ENCODE measurements at places on chromosomes 5 and 9.

- DNase-seq = no peak
Observed at GRCh38 chr5:133847301-133847700, 121.1 kb downstream of the C5orf15 start.

GRCh38 chr9:107749787-107750444 is 260.3 kb upstream of the KLF4 start:
- no peak for DNase-seq

GRCh38 chr5:71924325-71924724 is 182.9 kb upstream of the MAP1B start:
- DNase-seq = no peak

- no peak for DNase-seq
Observed at GRCh38 chr9:97831843-97832636, 21.0 kb upstream of the FOXE1 start.

GRCh38 chr5:6291961-6292360 is 86.4 kb downstream of the MED10 start:
- DNase-seq = no peak

DNA sequence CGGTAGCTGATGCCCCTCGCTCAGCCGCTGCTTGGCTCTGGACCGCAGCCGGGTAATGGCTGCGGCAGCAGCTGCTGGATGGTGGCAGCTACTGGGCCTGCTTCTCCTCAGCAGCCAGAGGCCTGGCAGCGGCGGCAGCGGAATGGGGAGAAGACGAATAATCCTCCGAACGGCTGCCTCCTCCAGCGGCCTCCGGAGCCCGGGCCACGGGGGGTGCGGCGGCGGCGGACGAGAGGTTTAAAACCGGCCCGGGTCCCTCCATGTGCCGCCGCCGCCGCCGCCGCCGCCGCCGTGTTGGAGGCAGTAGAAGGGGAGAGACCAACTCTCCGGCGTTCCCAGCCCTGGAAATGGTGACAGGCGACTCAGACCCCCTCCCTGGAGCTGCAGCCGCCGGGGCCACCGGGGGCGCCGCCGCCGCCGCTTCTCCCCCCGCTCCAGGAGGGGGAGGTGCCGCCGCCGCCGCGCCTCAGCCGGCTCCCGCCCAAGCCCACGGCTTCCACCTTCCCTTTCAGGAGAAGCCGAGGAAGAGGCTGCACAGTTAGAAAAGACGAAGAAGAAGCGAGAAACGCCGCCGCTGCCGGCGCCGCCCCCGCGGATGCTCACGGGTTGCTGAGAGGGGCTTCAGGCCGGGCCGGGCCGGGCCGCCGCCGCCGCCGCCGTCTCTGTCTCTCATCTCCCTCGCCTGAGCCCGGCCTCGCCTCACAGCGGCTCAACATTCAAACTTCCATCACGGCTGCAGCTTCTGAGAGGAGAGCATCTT is 118.4 kb upstream of the PRSS3 start:
- peak; percentile 15 for DNase-seq

GRCh38 chr5:157162919-157163510 is 3.0 kb downstream of the GARIN3 start:
- no peak for DNase-seq

- DNase-seq = no peak
Observed at GRCh38 chr5:143629871-143630659, 181.9 kb upstream of the HMHB1 start.

- DNase-seq = no peak
Observed at GRCh38 chr5:56876327-56876726, 33.1 kb upstream of the SETD9 start.

GRCh38 chr9:17481565-17481964 is 97.3 kb upstream of the SH3GL2 start:
- DNase-seq = no peak

- no peak for DNase-seq
Observed at GRCh38 chr5:90111364-90112032, 298.1 kb downstream of the CETN3 start.

DNA sequence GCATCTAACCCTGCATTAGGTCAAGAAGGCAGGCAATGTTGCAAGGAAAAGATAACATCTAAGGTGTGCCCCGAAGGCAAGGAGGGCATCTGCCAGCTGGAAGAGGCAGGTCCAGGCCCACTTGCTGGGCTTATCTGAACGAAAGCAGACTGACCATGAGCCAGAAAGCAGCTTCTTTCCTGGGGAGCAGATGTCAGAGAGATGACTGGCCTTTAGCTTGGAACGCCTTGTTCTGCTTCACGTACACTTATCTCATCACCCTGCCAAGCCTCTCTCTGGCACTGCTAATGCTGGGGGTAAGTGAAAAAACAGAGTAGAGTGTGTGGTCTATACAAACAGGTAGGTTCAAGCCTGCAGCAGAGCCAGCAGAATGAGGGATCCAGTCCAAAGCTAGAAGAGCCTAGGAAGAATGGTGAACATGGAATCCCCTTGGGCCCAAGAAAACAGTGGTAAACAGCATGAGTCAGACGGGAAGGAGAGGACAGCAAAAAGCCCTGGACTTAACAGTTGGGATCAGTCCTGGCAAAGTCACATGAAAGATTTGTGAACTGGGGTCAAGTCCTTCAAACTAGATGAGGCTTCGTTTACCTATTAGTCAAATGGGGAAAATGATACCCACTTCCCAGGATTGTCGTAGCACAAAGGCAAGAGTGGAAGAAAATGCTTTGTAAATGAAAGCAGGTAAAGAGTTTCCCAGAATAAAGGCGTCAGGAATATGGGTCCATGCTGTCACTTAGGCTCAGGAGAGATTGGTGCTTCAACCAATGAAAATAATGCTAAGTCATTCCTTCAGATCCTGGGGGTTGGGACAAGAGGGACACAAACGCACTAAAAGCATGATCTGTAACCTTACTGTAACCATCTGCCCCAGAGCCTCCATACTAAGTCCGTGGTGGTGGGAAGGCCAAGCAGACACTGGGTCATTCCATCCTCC is 200.9 kb downstream of the SLIT3 start:
- DNase-seq = no peak

DNA sequence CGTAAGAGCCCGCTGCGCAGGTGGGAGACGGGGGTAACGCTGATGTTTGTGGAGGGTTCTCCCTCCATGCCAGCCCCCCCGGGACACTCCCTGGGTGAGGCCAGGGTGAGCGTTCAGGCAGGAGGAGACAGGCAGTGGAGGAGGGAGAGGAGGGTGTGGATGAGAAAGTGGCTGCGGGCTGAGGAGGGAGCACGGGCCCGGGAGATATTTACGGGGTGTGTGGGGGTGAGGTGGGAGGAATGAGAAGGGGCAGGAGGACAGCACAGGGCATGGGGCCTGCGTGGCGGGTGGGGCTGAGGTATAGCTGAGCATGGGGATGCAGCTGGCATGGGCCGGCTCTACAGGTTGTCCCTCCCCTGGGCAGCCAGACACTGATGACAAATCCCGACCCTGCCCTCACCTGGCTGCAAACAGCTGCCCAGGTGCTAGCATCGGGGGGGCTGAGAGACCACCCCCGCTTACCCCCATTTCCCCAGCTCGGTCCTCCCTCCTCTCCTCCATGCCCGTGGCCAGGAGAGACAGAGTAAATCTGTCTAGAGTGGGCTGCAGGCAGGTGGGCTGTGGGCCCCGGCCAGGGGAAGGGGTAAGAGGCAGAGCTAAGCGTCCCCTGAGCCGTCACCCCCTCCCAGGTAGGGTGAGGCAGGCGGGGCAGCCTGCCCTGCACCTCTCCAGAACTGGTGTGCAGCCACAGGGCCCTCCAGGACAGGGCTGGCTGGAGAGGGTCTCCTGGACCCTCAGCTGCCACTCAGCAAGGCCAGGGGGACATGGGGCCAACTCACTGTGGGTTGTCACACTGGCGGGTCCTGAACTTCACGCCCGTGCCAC is 79.2 kb downstream of the ZNF354C start:
- no peak for DNase-seq

DNA sequence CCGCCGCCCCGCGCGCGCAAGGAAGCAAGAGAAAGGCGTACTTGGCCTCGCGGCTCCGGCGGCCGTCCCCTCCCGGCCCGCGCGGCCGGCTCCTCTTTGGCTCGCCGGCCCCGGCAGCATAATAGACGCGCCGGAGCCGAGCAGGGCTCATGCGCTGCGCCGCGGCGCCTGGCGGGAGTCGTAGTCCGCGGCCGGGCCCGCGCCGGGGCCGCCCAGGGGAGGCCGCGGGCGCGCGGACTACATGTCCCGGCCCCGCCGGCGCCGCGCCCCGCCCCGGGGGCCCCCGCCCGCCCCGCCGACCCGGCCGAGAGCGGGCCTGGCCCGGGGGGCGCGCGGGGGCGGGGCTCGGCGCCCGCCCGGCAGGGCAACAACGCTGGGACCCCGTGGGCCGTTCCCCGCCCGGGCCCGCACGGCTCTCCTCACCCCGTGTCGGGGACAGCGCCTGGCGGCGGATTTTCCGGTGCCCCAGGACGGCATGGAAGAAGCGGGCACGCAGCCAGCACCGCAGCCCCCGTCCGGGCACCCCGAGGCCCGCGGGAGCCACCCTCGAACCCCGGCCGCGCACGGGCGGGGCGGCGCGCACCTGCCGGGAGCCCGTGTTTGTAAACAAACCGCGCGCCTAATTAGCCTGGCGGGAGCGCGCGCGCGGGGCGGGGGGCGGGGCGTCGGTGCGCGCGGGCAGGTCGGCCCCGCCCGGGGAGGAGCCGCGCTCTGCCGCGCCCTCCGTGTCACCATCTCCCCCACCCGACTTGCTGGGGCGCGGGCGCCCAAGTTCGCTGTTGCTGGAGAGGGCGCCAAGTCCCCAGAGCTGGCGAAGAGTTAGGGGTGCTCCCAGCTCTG is at the start of gene BRD3:
TSS of gene BRD3 (minus strand) at position 123 of the 840 bp plus-strand sequence. CDS start 14,549 bp downstream, outside the sequence.
- DNase-seq = peak; percentile 92

DNA sequence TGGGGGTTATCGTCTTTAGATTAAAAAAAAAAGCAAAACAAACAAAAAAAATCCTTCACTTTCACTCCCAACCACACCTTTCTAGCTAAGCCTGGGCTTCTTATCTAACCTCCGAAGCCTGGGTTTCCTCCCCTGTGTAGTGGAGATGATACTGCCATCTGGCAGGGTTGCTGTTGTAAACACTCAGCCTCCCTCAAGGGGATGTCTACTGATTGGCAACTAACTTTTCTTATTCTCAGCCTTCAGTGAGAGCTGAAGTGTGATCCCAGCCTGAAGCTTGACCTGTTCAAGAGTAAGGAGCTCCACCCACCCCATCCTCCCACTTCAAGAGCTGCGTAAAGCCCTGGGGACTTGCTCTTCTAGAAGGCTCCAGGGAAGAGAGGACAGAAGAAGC is 21.5 kb upstream of the WWC1 start:
- DNase-seq = no peak

DNA sequence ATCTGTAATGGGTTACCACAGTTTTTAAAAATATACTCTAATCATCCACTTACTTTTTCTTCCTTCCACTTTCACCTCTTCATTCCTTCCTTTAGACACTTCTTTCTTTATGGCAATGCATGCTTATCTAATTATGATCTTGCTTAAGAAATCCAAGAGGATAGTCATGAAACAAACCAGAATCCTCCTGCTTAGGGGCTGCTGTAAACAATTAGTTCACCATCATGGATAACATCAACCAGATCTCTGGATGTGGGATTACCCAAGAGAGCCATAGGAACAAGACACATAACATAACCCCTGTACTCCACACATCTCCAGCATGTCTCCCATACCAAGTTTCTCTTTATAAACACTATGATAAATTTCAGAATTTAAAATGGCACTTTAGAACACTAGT is 713.4 kb upstream of the PTPRD start:
- no peak for DNase-seq

DNA sequence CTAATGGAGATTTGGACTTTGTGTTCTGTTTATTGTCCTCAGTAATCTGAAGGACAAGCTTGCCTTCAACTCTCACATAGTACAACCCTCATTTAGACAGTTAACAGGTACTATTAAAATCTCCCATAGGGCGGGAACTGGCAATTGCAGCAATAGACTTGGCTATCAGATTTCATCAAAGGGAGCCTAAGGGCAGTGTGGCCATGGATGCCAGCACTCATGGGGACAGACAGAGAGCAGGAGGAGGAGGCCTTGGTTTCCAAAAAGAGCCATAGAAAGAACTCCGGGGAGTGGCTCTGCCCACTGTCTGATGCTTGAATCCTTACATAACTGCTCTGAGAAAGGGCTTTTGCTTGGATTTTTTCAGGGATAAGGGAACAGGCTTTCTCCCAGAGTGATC is 6.8 kb downstream of the SLC36A1 start:
- DNase-seq = no peak

- no peak for DNase-seq
Observed at GRCh38 chr5:107325866-107326265, 344.9 kb downstream of the EFNA5 start.

GRCh38 chr9:88949961-88950340 is 41.3 kb upstream of the S1PR3 start:
- DNase-seq = no peak

GRCh38 chr9:136057236-136058081 is 37.6 kb downstream of the NACC2 start:
- no peak for DNase-seq

GRCh38 chr5:141354900-141355469 is at the start of gene PCDHGA4:
TSS of gene PCDHGA4 (plus strand) at chr5:141355021. CDS start at chr5:141355108, 87 bp downstream.
- no peak for DNase-seq

DNA sequence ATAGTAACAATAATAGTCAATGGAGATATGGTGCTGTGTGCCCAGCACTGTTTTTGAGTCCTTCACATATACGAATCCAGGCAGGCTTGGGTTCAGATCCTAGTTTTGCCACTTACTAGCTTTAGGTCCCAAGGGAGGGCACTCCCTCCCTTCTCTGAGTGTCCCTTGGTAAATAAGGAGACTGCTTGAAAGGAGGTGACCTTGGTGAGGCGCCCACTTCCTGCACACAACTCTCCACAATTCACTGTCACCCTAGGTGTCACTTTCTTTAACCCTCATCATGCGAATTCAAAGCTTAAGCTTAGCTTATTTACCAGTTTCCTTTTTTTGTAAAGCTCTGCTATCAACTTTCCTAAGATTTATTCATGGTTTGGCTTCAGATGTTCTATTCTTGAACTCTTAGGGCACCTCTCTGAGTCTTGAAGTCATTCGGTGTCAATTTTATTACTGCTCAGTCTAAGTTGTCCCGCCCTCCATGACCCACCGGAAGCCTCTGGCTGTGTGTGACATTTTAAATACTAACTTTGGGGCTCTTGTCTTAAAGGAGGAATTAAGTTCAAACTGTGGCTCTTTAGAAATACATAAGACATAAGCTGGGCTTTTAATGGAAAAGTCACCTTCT is 170.7 kb upstream of the ZNF618 start:
- DNase-seq = no peak

- no peak for DNase-seq
Observed at GRCh38 chr5:83097689-83098231, 20.4 kb downstream of the XRCC4 start.

DNA sequence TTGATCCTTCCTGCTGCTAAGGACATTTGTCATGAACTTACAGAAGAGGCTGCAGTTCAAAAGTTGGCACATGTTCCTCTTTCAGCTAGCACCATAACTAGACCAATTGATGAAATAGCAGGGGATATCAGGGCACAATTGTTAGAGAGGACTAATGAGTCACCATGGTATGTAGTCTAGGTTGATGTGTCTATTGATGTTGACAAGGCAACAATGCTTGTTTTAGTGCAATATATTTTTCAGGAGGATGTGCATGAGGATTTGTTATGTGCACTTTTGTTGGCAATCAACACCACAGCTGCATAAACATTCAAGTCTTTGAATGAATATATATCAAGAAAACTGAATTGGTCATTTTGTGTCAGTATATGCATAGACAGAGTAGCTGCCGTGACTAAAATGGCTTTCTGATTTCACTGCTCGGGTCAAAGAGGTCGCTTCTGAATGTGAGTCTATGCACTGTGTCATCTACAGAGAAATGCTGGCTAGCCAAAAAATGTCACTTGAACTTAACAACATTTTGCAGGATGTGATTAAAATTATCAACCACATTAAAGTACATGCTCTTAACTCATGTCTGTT is 68.0 kb downstream of the FGF10 start:
- no peak for DNase-seq

All from GM10248 (cell line).